ENCODE measurements at places on chromosomes 3 and 15. TPM values are rescaled to one million over a fixed set of nuclear protein-coding genes. Genes with fewer than 3 reads are reported as not detected.

The VEPH1 gene
- 7.9 TPM for total RNA-seq

DNA sequence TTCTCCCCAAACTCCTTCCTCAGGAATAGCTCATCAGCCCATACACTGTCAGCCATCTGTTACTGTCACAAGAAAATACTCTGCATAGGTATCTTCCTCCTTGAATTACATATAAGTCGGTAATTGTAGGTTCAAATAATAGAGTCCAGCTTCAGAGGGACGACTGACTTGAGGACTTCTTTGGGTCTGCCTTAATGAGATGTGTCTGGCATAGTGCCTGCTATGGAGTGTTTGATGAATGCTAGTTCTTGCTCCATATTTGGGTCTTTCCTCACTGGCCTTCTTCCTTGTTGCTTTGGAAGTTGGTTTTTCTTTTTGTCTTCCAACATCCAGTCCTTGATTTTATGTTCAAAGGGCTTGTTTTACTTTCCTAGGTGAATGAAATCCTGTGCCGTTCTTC lies 66.4 kb upstream of the ACKR4 start:
- DNase-seq = no peak
- no peaks in the 10 kb centered on the region for H3K4me1 ChIP-seq
- peaks cover 76% of the 10 kb centered on the region for H3K36me3 ChIP-seq
- H3K27me3 ChIP-seq = no peaks in the 10 kb centered on the region
- H3K4me3 ChIP-seq = no peak overlapping the region

DNA sequence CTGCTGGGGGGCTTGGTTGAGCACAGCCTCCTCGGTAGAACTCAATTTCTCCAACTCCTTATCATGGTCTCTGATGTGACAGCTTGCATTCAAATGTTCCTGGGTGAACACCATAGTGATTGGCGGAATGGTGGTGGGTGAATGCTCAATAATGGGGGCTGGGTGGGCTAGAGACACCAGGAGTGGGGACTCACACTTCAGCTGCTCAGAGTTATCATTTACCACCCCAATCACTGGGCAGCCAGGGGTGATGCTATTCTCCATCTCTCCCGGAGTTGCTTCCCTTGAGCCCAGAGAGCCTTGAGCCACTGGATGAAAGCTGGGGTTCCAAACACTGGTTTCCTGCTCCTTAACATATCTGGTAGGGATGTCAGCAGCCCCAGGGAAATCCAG lies 88.7 kb downstream of the DHX30 start:
- peaks cover 70% of the 10 kb centered on the region for H3K36me3 ChIP-seq
- no peak for DNase-seq
- H3K27me3 ChIP-seq = no peaks in the 10 kb centered on the region
- no peak overlapping the region for H3K4me3 ChIP-seq
- H3K27ac ChIP-seq = peak overlapping the region; percentile 99

The CYP8B1 gene
- not detected for total RNA-seq

DNA sequence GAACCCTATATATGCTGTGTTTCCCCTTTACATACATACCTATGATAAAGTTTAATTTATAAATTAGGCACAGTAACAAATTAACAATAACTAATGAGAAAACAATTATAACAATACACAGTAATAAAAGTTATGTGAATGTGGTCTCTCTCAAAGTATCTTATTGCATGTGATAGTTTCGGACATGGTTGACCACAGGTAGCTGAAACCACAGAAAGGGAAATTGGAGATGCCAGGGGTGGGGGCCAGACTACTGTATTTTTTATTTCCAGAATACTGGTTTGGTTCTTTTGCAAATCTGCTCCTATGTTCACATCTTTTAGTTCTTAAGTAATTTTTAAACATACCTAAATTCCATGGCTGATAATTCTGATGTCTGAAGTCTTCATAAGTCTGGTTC lies 40.7 kb downstream of the PTH1R start:
- no peak overlapping the region for H3K4me3 ChIP-seq
- no peaks in the 10 kb centered on the region for H3K4me1 ChIP-seq
- no peaks in the 10 kb centered on the region for H3K27me3 ChIP-seq
- peaks cover 76% of the 10 kb centered on the region for H3K36me3 ChIP-seq
- DNase-seq = no peak

DNA sequence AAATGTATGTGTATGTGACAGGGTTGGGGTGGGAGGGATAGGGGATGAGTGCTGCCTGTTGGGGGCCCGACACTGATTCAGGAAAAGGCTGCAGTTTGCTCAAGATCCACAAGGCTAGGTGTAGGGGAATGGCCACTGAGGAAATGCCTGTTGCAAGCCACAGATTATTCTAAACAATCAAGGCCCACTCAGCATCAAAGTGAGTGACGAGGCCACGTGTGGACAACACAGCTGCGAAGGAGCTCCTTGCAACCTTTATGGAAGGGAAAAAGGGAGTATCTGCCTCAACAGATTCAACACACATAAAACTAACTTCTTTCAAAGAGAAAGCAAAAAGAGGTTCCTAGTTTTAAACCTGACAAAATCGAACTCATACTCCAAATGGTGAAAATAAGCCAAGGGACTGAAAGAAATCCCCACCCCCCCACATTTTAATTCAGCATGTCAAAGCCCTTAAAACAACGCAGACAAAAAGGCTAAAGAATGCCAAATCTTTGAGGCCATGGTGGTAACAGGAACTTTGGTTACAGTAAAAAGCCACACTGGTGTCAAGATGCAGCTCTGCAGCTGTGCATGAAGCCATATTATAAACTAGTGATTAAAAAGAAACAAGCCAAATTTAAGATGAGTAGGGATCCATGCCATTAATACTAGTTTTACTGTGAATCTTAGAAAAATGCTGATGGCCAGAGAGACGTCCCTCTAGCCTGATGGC lies 3.6 kb downstream of the POLG start:
- H3K27ac ChIP-seq = no peak overlapping the region
- H3K36me3 ChIP-seq = peaks cover 69% of the 10 kb centered on the region
- H3K4me1 ChIP-seq = peaks cover 16% of the 10 kb centered on the region
- peak overlapping the region; percentile 75 for H3K4me3 ChIP-seq
- DNase-seq = no peak
- peaks cover 6% of the 10 kb centered on the region for H3K27me3 ChIP-seq

- no peaks in the 10 kb centered on the region for H3K27me3 ChIP-seq
- no peak for DNase-seq
- H3K4me3 ChIP-seq = no peak overlapping the region
- H3K36me3 ChIP-seq = no peaks in the 10 kb centered on the region
- no peaks in the 10 kb centered on the region for H3K4me1 ChIP-seq
These were observed 65.2 kb upstream of the HACD2 start for GRCh38 chr3:123650101-123650500.

DNA sequence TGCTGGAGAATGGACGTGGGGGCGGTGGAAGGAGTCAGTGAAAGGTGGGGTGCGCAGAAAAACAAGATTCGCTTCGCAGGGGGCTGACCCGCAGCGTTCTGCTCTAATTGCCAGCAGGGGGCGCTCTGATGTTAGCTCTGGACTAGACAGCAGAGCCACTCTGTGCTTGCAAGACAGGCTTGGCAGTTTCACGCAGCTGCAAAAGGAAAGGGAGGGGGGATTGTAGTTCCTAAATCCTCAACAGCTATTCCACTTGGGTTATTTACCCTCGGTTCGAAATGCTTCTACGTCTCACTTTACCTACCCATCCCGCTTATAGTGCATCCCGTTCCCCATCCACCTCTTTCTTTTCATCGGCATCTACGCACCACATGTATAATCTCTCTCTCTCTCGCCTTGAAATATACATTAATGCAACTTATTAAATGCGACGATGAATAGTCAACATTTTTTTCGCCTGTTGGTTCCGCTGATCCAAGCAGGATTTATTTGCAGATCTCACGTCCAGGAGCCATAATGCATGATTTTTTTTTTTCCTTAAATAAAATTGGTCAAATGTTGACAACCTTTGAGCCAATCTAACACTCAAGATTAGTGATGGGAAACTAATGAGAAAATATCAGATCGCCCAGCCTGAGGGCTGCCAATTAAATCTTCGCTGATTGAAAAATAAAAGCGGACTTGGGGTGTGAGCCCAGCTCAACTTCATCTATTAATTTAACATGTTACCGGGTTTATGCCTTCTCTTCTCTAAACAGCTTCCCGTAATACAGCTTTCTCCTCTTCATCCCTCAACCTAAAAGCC lies 216.4 kb downstream of the MEIS2 start:
- H3K27me3 ChIP-seq = peaks cover 100% of the 10 kb centered on the region
- DNase-seq = peak; percentile 95
- H3K36me3 ChIP-seq = no peaks in the 10 kb centered on the region
- H3K27ac ChIP-seq = peak overlapping the region; percentile 33
- H3K4me1 ChIP-seq = peaks cover 28% of the 10 kb centered on the region
